ENCODE measurements at places on chromosomes 5 and 9.
A peak's percentile ranks its signal among the peaks of the same experiment; 100 is the strongest.

DNA sequence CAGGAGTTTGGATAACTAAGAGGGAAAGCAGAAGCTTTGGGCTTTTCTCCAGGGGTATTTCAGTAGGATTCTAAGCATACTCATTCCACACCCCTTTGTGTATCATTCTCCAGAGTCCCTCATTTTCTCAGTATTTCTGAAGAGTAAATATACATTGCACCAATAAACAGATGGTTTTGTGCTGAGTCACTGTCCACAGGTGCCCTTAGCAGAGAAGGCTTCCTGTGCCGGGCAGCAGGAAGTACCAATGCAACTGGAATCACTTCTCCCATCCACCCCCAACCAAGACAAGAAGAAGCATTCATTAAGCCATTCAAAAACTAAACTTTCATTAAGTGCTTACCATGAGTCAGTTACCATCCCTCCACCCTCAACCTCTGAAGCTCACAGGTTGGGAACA is 3.6 kb upstream of the CCNJL start:
- no peak for DNase-seq

GRCh38 chr5:23820765-23821471 is 313.5 kb downstream of the PRDM9 start:
- no peak for DNase-seq

GRCh38 chr9:126973651-126974529 is 59.3 kb downstream of the RALGPS1 start:
- no peak for DNase-seq

DNA sequence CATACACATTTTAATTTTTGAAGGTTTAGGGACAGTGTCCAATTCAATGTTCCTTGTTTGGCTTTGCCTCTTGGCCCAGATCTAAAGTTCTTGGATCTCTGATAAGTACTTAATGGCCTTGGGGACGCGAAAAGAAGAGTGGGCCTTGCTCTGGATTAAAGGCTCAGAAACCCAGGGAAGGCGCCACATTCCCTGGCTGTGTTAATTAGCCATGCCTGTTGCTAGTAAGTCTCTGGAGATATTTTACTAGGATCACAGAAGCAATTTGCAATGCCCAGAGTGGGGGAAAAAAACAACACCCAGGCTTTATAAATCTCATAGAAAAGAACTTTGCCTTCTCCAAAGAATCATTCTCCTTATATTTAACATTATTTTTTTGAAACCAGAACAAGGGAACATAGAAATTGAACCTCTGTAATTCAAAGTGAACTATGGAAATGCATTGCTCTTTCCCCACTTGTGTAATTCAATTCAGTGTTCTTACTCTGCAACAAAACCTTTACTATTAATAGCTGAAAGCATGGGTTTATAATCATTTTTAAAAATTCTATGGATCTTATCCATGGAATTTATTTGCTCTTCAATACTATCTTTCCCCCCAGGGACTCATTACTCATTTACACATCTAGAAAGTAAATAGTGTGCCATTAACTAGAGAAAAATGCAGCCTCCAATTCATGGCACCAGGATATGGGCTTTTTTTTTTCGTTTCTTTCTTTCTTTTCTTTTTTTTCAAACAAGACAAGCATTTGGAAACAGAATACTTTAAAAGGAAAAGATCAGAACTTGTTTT is 172.2 kb upstream of the ANKRD55 start:
- no peak for DNase-seq

DNA sequence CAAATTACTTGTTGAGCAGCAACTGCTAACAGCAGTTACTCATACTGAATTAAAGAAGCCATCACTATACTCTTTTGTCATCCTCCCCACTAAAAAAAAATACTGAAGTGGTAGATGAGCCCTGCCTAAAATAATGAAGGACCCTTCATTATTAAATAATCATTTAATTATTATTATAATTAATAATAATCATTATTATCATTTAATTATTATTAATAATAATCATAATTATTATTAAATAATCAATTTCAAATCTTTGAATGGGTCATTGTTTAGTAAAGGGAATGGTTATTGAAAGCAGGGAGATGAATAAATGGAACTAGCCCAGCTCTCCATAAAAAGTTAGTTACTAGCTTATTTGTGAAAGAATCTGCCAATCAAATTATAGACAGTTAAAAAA is 396.4 kb downstream of the NFIB start:
- no peak for DNase-seq

GRCh38 chr9:112056996-112057395 is 118.1 kb downstream of the SUSD1 start:
- no peak for DNase-seq

- no peak for DNase-seq
These were observed 24.7 kb downstream of the FNBP1 start for GRCh38 chr9:130018265-130018664.

- no peak for DNase-seq
These were observed 9.0 kb downstream of the RFESD start for GRCh38 chr5:95655575-95655974.

DNA sequence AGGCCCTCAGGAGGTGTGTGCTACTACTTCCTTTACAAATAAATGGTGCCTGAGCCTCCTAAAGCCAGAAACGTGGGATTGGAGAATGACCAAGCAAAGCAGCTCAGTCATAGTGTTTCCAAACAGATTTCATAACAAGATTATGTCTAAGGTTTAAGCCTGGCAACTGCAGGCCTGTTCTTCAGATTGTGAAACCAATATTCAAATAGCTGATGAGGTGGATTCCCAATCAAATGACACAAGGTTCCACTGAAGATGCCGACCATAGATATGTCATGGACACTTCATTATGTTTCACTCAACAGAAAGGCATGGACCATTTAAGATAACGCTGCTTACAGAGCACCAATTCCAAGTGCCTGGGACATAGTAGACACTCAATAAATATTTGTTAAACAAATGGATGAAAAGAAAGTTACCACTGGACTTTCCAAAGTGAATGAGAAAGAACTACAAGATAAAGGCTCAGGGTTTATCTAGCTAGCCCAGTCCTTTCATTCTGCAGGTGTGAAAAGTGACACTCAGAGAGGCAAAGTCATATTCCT is 189.5 kb downstream of the ACTL7B start:
- DNase-seq, result no peak

- DNase-seq, result no peak
These were observed 47.0 kb downstream of the SH3GL2 start for GRCh38 chr9:17625644-17626388.

DNA sequence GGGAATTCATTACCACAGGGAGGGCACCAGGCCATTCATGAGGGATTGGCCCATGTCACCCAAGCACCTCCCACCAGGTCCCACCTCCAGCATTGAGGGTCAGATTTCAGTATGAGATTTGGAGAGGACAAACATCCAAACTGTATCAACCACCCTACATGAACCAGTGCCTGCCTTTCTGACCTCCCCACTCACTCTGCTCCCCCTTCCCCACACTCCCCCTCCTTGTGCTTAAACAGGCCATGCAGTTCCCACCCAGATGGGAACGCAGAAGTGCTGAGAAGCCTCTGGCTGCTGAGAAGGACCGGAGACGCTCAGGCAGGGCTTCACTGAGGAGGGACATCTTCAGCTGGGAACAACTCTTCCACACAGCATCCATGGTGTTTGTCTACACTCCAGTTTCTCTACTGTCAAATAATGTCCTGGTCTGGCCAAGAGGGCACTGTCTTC is 30.0 kb upstream of the ADAMTS2 start:
- no peak for DNase-seq

DNA sequence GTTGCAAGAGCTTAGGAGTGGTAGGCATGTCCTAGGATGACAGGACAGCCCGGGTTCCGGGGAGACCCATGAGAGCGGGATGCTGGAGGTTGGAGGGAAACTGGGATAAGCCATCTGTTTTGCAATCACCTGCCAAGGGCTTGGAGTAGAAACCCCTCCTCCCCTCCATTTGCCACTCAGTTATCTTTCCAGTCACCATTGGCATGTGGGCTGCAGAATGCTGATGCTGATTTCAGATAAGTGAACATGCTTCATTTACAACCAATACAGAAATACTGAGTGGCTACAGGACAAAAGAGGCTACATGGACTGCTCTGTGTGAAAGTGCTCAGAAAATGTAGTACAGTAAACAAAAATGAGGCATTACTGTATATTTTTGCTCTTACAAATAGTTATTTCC is 93.4 kb upstream of the KIF2A start:
- DNase-seq, result no peak

DNA sequence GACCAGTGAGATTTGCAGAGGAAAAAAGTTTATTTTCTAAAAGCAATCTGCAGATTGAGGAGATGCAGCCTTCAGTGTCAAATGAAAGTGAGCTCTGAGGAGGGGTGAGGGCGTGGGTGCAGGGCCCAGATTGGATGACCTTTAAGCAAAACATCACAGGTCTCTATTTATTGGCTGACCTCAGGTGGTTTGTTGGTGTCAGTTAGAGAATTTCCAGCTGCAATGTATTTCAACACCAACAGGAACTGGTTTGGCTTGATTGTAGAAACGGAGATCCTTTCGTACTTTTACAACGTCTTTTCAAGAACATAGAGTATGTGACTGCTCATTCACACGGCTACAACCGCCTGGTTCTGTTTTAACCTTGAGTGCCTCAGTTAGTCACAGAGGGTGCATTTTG is 1069.1 kb downstream of the EFNA5 start:
- DNase-seq, result no peak

DNA sequence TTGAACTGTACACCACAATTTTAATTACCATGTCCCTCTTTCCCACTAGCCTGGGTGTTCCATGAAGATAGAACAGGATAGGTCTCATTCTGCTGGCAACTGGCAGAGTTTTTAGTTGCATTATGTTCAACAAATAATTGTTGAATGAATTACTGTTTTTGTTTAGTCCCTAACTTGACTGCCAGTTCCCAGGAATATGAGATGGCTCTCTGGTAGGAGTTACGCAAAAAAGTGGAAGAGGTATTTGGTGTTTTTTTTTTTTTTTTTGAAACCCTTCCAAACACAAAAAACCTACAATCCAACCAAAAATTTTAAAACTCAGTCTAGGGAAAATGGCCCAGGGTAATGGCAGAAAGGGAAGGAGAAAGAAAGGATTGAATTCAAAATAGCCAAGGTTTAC is 153.6 kb downstream of the GNAQ start:
- no peak for DNase-seq

DNA sequence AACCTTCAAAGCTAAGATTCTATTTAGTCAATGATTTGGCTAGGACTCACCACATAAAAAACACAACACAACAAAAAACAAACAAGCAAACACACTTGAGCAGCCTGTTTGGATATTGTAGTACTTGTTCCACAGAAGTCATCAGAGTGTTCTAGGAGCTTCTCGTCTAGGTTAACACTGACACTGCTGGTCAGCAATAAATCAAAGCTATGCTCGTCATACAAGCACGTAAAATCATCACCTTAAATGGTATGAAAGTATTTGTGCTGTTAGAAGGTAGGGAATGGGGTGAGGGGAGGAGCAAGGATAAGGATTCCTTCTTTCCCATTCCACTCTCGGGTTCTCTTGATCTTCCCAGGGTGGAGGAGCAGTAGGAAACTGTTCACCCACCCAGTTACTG is 88.0 kb downstream of the ARL15 start:
- no peak for DNase-seq

- no peak for DNase-seq
These were observed 8.4 kb downstream of the RPL37 start for GRCh38 chr5:40826489-40827187.

DNA sequence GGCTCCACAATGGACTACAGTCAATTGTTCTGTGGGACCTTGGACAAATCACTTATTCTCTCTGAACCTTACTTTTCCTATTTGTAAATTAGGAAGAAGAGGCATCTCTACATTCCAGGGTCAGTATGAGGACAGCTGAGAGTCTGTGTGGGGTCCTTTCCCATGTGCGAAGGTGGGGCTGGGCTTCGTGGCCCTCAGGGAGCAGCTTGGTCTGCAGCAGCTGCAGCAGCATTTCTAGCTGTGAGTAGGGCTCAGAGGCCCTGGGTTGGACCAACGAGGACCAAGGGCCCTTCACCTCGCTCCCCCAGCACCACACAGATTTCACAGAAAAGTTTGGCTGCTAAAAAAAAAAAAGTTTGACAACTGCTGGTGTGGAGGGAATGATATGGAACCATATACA is 9.4 kb upstream of the DDX41 start:
- no peak for DNase-seq

DNA sequence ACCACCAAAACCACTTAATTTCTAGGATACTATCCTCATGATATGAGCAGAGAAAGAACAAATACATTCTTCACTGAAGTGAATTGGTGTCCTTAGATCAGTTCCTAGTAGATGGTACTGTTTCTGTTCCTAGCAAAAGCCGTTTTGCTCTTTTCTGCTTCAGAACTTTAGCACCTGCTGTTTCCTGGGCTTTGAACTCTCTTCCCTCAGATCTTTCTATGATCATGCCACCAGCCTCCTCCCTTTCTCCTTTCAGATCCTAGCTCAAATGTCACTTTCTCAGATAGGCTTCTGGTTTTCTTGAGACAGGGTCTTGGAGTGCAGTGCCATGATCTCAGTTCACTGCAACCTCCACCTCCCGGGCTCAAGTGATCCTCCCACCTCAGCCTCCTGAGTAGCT is 118.0 kb downstream of the EGFLAM start:
- no peak for DNase-seq

DNA sequence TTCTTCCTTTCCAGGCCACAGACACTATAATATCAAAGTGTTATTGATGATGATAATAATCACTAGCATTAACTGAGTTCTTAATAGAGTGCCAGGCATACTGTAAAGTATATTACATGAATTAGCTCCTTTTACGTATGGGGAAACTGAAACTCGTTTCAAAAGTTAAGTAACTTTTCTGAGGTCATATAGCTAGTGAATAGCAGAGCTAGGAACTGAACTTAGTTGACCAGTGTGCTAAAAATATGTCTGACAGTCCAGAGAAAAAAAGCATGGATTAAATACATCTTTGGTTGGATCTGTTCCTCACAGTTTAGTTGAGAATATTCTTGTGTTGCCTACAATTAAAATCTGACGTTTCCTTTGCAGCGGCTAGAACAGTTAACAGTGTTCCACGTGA is 18.4 kb upstream of the CATSPER3 start:
- DNase-seq, result no peak

- no peak for DNase-seq
These were observed 6.2 kb downstream of the PARP8 start for GRCh38 chr5:50672663-50673062.

GRCh38 chr5:37807621-37808301 is 32.1 kb downstream of the GDNF start:
- no peak for DNase-seq

GRCh38 chr5:138610918-138611677 is 35.9 kb upstream of the HSPA9 start:
- DNase-seq, result peak; percentile 15

DNA sequence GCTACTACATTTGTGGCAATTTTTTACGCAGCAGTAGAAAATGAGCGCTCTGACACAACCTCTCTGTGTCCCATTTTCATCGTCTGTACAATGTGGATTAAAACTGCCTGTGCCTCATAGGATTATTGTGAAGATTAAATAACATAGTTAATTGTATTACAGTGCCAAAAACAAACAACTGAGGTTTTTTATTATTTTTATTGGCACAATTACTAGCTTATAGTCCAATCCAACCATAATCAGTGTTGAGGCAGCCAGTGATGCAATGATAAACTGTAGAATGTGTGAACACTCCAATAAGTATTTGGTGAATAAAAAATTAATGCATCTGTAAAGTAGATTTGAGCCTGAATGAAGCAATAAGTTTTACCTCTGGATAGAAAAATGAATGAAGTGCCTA is 588.3 kb downstream of the DNAH5 start:
- no peak for DNase-seq

GRCh38 chr5:31225118-31225517 is 31.6 kb downstream of the CDH6 start:
- DNase-seq, result no peak

- DNase-seq, result no peak
These were observed 33.9 kb downstream of the VLDLR start for GRCh38 chr9:2655411-2655901.

All from NCI-H2107 (cell line).